ENCODE measurements at places on chromosomes 2 and 18. TPM values are rescaled to one million over a fixed set of nuclear protein-coding genes. Genes with fewer than 3 reads are reported as not detected.

GRCh38 chr2:175688243-175688642 is 313.8 kb downstream of the LNPK start:
- DNase-seq = no peak

Gene SLC9A4
- not detected for total RNA-seq

Gene MYCN
- not detected for total RNA-seq

GRCh38 chr2:241751152-241751551 is 16.7 kb downstream of the D2HGDH start:
- DNase-seq = no peak

DNA sequence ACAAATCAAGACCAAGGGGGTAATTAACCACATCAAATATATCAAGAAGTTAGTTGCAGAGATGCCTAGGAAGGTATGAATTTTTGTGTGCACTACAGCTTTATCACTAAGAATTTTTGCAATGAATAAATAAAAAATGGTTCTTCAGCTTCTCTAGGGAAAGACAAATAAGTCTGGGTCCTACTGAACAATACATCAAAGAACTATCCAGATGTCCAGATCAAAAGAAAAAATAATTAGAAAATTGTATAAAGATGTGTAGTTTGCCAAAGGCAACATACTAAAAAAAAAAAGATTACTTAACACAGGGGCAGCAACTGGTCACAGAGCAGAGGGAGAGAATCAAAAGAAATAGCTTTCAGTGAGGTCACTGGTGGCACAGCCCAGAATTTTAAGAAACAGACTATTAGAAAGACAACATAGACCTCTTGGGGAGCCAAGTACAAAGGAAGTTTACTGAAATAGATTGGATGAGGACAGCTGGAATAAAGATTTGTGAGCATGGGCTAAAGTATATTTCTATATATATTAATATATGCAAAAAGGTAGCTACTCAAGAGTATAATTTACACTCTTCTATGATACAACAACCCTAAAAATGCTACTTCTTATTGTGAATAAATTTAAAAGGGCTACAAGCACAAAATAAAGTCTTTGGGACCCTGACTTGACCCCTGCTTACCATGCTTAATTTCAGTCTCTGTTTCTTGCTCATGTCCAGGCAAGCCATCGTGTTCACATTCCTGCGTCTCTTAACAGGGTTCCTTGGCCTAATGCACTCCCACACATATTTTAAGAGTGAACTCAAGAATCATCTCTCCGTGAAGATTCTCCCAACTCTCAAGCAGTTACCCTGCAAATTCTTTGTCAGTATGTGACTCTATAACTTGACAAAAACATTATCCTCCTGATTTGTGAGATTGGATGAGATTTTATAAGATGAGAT is 99.0 kb upstream of the GRB14 start:
- DNase-seq = no peak

All from M059J (cell line).